ENCODE measurements at places on chromosomes 11 and 22. TPM values are rescaled to one million over a fixed set of nuclear protein-coding genes. Genes with fewer than 3 reads are reported as not detected.

DNA sequence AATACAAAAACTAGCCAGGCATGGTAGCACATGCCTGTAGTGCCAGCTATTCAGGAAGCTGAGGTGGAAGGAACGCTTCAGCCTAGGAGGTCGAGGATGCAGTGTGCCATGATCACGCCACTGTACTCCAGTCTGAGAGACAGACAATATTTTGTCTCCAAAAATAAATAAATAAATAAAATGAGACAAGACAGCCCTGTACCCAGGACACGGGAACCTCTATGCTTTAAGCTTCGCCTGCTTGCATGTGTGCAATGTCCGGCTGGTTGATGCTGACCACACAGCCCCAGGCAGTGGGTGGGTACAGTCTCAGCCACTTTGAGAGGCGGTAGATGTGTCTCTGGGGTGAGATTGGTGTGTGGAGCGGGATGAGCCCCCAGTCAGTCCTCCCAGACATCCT is 52.0 kb upstream of the MPEG1 start:
- H3K4me3 ChIP-seq = no peak overlapping the region
- H3K27ac ChIP-seq = no peak overlapping the region
- DNase-seq = no peak
- no peaks in the 10 kb centered on the region for H3K27me3 ChIP-seq
- H3K4me1 ChIP-seq = no peaks in the 10 kb centered on the region

DNA sequence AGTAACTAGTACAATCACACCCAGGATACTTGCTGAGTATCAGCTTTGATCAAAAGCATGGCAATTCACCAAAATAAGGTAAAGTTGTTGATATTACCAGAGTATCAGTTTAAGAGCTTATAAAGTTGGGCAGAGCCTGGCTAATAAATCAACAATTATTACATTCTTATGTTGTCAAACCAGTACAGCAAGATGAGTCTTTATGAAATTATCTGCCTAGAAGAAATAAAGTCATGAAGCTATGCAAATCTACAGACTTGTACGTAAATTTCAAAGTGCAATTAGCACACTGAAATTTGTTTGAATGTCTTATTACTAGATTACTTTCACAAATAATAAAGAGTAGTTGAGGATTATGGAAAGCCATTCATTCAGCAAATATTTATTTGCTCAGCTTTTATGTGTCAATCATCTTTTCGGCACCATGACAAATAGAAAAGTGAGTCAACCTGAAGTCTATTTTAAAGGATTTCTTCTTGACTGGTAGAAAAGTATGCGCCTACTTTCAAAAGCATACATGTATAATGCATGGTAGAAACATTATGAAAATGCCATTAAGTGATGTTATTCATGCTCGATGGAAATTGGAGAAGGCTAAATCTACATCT is 5.0 kb upstream of the ANO3 start:
- no peaks in the 10 kb centered on the region for H3K36me3 ChIP-seq
- no peaks in the 10 kb centered on the region for H3K4me1 ChIP-seq
- DNase-seq = no peak
- peaks cover 8% of the 10 kb centered on the region for H3K27me3 ChIP-seq
- no peak overlapping the region for H3K4me3 ChIP-seq

DNA sequence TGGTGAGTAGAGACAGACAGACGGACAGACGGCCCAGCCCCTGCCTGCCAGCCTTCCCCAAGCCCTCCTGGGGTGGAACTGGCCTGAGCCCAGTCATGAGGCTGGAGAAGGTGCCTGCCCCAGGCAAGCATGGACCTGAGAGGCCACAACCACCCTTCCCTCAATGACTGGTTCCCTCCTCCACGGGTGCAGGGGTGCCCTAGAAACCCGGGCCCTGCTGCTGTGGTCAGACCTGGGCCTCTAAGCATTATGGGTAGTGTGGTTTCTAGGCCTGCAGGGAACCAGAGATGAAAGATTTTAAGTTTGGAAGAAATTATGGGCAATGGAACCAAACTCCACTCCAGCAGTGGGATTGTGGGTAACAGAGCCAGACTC is 13.5 kb downstream of the RHBDD3 start:
- no peaks in the 10 kb centered on the region for H3K4me1 ChIP-seq
- no peak overlapping the region for H3K4me3 ChIP-seq
- H3K27ac ChIP-seq = no peak overlapping the region
- H3K27me3 ChIP-seq = no peaks in the 10 kb centered on the region
- no peaks in the 10 kb centered on the region for H3K36me3 ChIP-seq

The MS4A6E gene
- not detected for total RNA-seq

Data from activated CD4-positive, alpha-beta T cell treated with anti-CD3 and anti-CD28 coated beads for 36 hours (primary cell).